ENCODE measurements at places on chromosomes 12 and 14.
A peak's percentile ranks its signal among the peaks of the same experiment; 100 is the strongest.

- no peak for DNase-seq
These were observed 11.6 kb upstream of the TMEM117 start for GRCh38 chr12:43824207-43824775.

DNA sequence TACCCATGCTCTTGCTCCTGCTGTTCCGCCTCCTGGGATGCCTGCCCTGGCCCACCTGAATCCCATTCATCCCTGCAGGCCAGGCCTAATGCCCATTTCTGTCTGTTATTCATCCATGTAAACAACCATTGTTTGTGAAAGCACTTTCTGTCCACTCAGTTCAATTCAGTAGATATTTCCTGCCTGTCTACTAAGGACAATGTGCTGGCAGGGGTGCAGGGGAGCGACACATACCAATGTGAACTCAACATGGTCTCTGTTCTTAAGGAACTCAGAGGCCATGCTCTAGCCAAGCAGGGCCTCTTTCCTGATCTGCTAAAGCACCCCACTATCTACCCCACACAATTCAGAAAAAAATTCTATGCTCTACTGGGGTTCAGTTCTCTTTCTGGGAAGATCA lies 88.5 kb upstream of the ZFP36L1 start:
- DNase-seq = no peak

DNA sequence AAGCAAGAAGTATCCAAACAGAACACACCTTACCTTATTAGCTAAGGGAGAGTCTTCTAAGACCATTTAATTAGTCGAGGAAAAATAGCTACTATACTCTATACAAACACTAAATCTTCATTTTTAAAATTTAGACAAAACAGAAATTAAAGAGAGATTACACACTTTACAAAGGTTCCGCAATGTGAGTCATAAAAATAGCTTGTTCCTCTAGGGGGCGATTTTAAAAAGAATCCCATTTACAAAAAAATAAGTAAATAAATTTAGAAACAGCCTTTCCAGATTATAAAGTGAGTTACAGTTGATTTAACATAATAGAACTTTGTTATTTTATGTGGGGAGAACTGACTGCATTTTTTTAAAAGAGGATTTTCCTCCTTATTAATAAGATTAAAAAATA lies 201.6 kb downstream of the PAX9 start:
- no peak for DNase-seq

DNA sequence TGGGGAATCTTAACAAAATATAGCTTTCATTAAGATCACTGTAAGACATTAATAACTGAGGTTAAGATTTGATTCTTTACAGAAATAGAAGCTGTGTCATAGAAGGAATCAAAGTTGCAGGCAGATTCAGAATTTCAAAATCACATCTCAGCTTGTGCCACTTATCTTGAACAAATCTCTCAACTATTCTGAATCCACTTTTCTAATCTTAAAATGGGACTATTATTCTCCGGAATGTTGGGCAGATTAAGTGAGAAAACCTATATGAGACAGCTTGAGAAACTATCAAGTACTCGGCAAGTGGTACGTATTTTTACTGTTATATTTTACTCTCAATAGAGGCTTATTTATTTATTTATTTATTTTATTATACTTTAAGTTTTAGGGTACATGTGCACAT lies 28.4 kb downstream of the PZP start:
- DNase-seq = no peak

DNA sequence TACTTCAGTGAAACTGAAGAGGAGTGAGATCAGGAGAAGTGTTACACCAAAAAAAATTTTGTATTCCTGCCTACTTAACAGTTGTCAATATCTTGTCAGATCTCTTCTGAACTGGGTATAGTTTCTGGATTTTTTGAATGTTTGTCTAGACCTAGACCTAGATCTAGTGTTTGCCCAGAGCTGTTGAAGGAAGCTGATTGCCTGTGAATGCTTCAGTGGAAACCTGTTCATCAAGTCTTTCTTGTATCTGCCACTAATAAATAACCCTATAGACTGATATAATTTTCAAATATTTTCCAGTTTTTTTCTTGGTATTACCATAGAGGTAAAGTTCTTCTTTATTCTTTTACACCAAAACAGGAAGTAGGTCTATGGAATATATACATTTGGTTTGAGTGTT lies 781.5 kb upstream of the FBXO33 start:
- DNase-seq = no peak

- peak; percentile 13 for DNase-seq
These were observed 236.4 kb downstream of the PCNX1 start for GRCh38 chr14:71143381-71144290.

DNA sequence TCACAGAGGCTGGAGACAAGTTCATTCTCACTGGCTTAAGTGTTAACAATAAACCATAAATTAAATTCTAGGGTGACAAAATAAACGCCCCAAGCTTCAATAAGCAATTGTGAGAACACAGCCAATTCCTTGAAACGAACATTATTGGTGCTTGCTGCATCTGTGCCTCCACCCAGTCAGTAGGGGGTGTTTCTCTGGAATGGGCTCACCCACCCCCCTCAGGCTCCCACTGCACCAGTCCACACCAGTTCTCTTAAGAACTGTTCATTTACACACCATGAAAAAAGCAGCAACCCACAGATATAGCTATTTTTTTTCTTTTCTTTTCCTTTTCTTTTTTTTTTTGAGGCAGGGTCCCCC lies 34.7 kb downstream of the CDC42BPB start:
- DNase-seq = no peak

DNA sequence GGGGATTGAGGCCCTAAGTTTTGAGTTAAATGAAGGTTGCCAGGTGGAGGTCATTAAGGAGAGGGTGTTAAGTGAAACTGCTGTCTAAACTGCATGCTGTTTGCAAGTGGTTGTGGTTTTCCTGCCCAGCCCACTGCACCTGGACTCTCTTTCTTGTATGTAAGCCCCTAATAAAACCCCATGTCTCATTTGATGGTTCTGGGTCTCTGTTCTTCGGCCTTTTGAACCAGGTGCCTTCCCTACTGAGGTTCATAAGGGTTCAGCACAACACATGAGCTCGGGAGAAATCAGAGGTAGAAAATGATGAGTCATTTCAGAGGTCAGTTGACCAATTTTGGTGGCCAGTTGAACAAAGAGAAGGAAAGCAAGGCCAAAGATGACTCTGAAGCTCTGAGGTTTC lies 382.5 kb downstream of the RPS29 start:
- DNase-seq = no peak

DNA sequence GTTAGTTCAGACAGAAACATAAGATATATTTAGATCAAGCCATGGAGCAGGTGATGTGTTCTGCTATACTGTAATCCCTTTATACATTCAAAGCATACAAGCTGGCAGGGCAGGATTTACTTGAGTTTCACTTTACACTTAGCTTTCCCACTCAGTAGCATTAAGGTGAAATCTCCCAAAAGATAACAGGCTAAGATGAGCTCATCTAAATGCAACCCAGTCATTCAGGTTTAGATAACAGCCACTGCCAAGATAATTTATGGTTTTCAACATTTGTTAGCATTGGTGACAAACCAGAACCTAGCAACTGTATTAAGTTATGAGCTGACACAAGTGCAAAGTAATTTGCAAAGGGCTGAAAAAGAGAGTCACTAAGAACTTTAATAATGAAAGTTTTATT lies 925.1 kb upstream of the ATXN7L3B start:
- DNase-seq = no peak

DNA sequence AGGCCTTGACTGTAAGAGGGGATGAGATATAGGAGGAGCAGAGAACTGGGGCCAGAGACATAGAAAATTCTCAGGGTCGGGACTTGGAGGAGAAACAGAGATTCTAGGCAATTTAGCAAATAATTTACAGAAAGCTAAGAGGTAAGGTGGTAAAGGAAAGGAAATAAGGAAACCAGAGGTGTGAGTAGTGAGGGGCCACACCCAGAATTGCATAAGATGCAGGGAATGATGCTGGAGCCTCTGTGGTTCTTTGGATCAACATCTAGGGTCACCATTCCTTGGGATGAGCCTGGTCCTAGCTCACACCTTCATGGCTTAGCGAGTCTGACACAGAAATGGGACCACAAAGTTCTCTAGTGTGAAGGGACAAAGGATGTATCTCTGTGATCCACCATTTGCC lies 949 bp upstream of the SDR9C7 start:
- no peak for DNase-seq

GRCh38 chr12:109435428-109436187 lies 41.5 kb downstream of the KCTD10 start:
- no peak for DNase-seq

GRCh38 chr14:74697011-74697410 lies 15.9 kb downstream of the AREL1 start:
- no peak for DNase-seq

GRCh38 chr12:45762185-45763110 lies 32.9 kb downstream of the ARID2 start:
- DNase-seq = no peak

GRCh38 chr12:45994736-45995135 lies 4.4 kb upstream of the SCAF11 start:
- no peak for DNase-seq

- no peak for DNase-seq
These were observed 114.0 kb downstream of the SLC41A2 start for GRCh38 chr12:104844123-104844522.

GRCh38 chr12:10194160-10194670 lies 15.4 kb downstream of the TMEM52B start:
- DNase-seq = no peak

GRCh38 chr12:32600681-32601080 lies 78.4 kb upstream of the DNM1L start:
- no peak for DNase-seq

GRCh38 chr12:119666226-119666795 lies 1.6 kb upstream of the PRKAB1 start:
- DNase-seq = no peak

- no peak for DNase-seq
These were observed at the start of gene LTBR for GRCh38 chr12:6383572-6384498. Gene LTBR, plus strand, starts transcription at chr12:6384162. Its CDS starts 197 bp downstream, at chr12:6384359.

GRCh38 chr12:54565310-54565985 lies 16.0 kb downstream of the PDE1B start:
- DNase-seq = no peak

DNA sequence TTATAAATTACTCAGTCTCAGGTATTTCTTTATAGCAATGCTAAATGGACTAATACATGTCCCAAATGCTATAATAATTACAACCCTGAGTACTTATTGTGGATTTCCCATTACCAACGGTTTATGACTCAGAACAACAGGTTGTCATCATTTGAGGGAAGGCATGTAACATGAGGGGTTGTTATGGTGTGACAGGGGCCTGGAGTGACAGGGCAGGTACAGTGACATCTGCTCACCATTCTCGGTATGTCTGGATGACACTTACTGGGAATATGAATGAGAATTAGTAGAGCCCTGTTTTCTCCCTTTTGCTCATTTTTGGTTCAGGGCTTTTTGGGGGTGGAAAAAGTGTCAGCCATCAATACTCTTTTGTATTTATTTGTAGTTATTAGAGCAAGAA lies 36.2 kb upstream of the FERMT2 start:
- no peak for DNase-seq

DNA sequence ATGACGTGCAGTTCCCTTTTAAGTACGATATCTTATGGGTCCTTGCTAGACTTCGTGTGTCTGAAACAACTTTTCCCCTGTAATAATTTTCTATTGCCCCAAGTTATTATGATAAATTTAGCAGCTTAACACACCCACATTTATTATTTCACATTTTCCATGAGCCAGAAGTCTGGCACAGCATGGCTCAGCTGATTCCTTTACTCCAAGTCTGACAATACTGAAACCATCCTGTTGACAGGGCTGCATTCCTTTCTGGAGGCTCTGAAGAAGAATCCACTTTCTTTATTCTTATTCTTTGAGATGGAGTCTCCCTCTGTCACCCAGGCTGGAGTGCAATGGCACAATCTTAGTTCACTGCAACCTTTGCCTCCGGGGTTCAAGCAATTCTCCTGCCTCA lies 80.9 kb downstream of the DENND5B start:
- no peak for DNase-seq

DNA sequence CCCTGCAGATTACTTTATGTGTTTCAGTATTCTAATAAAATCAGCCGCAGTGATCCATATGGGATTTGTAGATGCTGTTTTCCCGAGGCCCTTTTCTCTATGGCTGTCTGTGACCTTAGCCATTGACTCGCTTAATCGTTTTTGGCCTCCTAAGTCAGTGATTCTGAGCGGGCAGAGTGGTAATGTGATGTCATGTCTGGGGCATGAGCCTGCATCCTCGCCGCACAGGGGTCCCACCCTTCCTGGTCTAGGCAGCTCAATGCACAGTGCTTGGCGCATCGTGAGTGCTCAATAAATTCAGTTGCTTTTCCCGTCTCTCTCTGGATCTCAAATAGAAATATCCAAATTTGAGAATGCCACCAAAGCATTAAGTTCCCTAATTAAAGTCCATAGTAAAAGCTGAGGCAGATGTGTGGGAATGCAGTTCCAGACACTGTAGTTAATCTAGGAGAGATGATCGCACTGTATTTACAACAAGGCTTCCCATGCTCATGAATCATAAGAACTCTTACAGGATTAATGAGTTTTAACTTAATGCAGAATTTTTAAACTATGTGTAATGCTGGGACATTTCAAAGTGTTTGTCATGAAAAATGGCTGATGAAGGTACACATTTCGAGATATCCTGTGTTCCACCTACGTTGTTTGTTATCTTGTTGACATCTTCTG lies 29.3 kb downstream of the HMGA2 start:
- DNase-seq = no peak

DNA sequence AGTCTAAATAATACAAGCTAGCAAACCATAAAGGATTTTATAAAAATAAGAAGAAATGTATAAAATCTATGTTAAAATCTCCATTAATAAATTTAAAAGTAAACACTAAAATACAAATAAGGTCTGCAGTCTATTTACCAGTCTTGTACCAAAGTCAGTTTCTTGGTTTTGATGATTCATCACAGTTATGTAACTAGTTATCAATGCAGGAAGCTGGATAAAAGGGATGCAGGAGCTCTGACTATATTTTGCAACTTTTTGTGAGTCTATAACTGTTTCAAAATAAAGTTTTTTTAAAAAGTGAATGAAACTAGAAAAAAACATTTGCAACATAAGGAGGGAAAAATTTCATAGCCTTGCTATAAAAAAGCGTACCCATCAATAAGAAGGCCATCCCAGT lies 151.5 kb downstream of the DERA start:
- DNase-seq = no peak

DNA sequence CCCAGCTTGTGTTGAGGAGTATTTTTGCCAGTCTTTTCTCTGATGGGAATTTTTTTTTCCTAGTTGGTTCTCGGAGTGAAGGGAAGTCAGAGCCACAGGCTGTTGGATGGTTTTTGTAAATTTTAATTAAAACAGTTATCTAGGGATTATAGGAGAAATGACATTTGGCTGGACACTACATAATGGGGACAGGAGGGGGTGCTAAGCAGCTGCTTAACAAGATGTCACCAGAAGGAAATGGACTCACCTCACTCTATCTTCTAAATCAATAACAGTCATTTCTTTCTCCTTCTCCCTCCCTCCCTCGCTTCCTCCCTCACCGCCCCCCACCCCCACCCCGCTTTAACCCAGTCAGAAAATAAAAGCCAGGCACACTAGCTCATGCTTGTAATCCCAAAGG lies 93.4 kb upstream of the TMEM233 start:
- DNase-seq = no peak
